Naive thymus-derived CD4-positive, alpha-beta T cell (primary cell): ENCODE measurements at places on chromosomes 4 and X.

- DNase-seq: no peak
These were observed 6.0 kb upstream of the SHISA3 start for GRCh38 chr4:42391355-42391664.

DNA sequence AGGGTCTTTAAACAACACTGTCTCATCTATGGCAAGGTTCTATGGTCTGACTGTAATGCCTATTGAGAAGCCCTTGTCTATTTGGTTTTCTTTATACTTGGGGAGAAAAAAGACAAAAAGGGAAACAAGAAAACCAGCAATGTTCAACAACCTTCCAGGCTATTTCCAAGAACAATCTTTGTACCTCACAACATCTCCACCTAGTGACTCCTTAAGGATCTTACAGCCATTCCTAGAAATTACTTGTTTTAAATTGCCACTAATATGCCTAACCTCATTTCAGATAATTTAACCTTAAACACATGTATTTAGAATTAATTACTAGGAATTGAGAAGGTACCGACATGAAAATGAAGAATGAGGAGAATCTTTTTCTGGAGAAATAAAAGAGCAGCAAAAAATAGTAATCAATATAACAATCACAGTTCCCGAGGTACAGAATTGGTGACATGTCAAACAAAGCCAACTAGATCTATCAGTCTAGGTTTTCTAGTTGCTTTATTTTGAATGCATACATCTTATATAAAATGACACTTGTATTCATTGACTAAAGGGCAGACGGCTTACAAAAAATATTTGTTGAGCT, 1.6 kb upstream of the RBM46 start:
- no peak for DNase-seq

- DNase-seq: no peak
These were observed 557.7 kb upstream of the SLIT2 start for GRCh38 chr4:19693936-19694570.

DNA sequence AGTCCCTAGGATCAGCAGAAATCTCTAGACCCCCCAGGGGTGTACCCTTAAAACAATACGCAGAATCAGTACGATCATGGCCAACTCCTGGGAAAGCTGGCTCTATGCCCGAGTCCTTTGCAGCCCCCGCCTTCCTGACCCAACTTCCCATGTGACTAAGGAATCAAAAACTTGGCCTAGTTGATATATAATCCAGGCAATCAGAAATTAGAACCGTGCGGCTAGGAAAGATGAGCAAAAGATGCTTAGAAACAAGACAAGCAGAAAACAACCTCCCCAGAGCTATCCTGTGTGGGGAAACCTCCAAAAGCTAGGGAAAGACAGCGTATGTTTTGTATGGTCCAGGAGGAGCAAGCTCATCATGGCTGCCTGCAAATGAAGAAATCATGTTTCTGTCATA, 110.0 kb downstream of the PPARGC1A start:
- DNase-seq: no peak

GRCh38 chr4:59994118-59994517, 1206.0 kb upstream of the ADGRL3 start:
- no peak for DNase-seq

- DNase-seq: no peak
These were observed 427.9 kb upstream of the SPANXN1 start for GRCh38 chrX:144819406-144819805.

DNA sequence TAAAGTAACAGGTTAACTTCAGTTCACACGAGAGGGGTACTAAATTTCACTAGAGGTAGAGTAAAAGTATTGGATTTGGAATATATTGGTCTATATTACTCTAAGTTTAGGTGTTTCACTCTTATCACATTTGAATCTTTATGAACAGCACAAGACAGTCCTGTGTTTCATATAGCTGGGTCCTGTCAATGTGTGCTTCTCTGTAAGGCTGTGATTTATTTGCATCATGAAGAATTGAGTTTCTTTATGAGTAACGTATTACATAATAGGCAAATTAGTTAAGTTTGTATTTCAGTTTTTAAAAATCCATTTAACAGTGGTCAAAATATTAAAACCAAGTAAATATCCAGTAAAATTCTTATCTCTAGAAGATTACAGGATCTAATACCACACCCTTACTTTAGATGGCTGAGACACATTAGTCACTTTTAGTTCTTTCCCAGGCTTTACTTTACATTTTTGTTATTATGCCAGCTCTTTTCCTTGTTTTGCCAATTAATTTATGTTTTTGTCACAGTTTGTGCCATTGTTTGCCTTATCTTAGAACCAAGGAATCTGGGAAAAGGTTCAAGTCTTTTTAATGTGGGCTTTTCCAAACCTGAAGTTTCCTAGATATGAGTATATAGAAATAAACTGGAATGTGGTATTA, 32.1 kb downstream of the NUDT6 start:
- DNase-seq: no peak

- no peak for DNase-seq
These were observed 2.2 kb downstream of the PDE5A start for GRCh38 chr4:119626420-119626819.

- DNase-seq: no peak
These were observed 808.7 kb downstream of the CENPC start for GRCh38 chr4:66736606-66737005.

GRCh38 chr4:5027346-5027745, 8.1 kb upstream of the CYTL1 start:
- no peak for DNase-seq

DNA sequence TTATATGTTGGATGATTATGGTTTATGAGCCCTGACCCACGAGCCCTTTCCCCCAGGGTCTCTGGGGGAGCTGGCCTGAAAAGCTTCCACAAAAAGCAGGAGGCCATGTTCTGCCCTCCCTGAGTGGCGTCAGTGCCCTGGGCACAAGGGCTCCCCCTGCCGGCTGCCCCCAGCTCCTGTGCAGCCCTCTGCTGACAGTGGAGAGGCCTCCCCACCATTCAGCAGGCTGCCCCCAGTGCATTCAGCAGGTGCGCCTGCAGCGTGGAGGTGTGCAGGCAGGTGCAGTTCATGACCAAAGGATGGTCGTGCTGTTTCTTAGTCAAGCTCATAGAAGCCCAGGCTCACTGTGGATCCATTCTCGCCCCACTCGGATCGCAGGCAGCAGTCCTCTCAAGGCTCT, 12.5 kb upstream of the S100P start:
- DNase-seq: no peak

DNA sequence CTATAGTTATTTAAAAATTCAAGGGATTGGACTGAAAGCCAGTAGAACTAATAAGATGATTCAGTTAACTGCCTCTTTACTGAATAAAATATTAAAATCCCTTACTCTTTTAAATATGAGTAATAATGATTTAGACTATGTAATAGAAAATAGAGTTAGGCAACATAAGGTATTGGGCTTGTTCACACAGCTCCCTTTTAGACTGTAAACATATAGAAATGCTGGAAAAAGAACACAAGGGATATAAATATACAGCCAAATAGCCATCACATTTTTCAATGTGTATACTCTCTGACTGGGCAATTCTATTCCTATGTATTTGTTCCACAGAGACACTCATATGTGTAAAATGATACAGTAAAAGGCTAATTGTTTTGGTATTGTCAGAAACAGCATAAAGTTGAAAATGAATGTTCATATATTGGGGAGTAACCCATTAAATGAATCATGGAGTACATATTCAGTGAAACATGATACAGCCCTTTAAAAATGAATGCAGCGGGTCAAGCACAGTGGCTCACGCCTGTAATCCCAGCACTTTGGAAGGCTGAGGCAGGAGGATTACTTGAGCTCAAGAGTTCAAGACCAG, 129.8 kb downstream of the TBC1D19 start:
- no peak for DNase-seq

DNA sequence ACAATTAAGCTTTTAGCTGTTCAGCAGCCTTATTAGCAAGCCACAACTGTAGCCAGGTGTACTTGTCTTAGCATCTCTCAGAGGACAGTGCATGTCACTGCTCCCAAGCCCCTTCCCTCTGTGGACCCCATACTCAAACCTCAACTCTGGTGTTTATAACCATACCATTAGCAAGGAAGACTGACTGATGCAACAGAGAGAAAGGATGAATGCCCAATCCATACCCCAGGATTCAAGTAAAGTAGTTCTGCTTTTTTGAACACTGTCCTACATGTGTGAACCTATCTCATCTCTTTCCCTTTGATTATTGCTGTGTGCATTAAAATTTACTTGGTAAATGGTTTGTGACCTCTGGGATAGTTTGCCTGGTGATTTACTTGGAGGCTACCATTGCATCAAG, 22.8 kb upstream of the CYBB start:
- no peak for DNase-seq

- DNase-seq: no peak
These were observed 1.1 kb downstream of the UBE2D3 start for GRCh38 chr4:102826105-102826889.
